ENCODE measurements at places on chromosomes 7 and 10.

DNA sequence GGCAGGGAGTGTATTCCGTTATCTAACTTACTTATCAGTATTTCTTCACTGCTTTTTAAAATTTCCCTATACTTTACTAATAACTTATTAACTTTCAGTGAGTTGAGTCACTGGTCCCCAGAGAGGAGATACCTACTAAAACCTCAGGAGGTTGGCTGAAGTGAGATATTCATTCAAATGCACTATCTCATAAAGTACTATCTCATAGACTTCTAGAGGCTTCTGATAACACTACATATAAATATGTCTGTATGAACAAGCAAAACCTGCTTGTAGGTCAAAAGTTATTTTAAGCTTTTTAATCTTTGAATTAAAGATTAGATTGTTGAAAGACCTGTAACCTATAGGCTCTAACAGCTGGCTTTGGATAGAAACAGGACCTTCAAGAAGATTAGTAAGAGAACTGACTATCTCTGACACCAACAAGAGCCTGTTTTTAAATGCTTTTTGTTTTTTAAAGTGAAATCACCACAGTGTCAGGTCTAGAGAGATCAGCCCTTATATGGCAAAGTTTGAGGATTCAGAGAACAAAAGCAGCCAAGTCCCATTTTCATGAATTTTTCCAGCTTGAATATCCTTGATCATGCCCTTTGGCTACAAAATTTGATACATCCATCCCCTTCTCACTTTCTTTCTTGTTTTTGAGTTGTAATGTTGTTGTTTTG is 242.2 kb downstream of the ARL4A start:
- DNase-seq, result no peak

- DNase-seq, result no peak
Observed at GRCh38 chr7:78587443-78588044, 789.0 kb downstream of the PHTF2 start.

- no peak for DNase-seq
Observed at GRCh38 chr7:39228946-39229345, 251.2 kb downstream of the POU6F2 start.

DNA sequence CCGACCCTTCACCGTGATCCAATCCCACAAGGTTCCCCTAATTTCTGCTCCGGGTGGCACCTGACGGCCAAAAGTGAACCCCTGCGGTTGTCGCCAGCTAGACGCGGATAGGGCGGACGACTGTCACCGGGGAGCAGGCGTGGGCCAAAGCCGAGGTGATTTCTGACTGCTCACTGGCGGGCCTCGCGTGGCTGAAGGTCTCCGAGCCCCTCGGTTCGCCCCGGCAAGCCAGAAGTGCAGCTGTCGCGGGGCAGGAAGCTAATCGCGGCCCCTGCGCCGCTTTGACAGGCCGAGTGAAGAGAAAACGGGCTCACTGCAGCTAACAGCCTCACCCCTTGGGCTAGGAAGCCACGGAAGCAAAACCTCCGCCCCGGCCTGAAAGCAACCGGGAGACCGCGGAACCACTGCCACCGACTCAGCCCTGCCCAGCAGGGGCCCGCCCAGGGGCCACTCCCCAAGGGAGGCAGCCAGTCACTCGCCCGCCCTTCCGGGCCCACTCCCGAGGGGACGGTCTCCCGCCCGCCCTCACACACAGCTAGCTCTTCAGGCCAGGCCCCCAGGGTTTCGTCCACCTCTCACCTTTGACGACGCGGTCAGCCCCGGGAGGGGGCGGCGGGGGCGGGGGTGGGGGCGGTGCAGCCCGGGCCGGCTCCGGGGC is 469 bp downstream of the PPP3CB start:
- peak; percentile 74 for DNase-seq

GRCh38 chr7:94431176-94431575 is 36.5 kb downstream of the COL1A2 start:
- no peak for DNase-seq

GRCh38 chr7:142696456-142697179 is 52.7 kb upstream of the PRSS1 start:
- DNase-seq, result no peak

- no peak for DNase-seq
Observed at GRCh38 chr10:61606959-61607907, 55.5 kb upstream of the CABCOCO1 start.

DNA sequence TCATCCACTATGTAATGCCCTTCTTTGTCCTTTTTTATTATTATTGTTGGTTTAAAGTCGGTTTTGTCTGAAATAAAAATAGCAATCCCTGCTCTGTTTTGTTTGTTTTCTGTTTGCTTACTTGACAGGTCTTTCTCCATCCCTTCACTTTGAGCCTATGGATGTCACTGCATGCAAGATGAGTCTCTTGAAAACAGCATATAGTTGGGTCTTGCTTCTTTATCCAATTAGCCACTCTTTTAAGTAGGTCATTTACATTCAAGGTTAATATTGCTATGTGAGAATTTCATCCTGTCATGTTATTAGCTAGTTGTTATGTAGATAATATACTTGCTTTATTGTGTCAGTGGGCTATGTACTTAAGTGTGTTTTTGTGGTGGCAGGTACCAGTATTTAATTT is 25.8 kb downstream of the COA1 start:
- no peak for DNase-seq

- DNase-seq, result no peak
Observed at GRCh38 chr10:5305374-5305773, 59.4 kb upstream of the UCN3 start.

DNA sequence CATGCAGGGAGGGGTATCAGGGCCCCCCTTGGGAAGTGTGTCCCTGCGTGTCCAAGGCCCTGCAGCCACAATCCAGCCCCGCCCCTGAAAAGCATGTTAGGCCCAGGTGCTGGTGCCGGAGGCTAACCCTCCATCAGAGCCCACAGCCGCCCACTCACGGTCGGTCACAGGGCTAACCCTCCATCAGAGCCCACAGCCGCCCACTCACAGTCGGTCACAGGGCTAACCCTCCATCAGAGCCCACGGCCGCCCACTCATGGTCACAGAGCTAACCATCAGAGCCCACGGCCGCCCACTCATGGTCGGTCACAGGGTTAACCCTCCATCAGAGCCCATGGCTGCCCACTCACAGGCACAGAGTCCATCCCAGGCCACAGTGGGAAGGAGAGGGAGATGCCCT is 426.0 kb downstream of the DNAJB6 start:
- DNase-seq, result no peak

DNA sequence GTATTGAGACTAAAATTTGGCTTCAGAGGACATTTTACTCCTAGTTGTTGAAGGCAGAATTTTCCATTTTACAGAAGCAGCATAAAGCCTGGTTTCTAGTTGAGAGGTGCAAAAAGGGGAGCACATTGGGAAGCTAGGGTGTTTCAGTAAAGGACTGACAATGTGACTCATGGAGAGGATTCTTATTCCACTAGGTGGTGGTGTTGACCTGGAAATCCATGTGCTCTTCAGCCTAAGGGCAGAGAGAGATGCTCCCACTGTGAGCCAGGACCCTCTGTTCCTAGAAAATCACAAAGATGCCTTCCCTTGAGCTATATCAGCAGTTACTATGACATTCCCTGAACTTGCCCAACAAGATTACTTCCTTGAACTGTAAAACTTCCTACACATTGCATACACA is 687.8 kb downstream of the IPMK start:
- DNase-seq, result no peak

DNA sequence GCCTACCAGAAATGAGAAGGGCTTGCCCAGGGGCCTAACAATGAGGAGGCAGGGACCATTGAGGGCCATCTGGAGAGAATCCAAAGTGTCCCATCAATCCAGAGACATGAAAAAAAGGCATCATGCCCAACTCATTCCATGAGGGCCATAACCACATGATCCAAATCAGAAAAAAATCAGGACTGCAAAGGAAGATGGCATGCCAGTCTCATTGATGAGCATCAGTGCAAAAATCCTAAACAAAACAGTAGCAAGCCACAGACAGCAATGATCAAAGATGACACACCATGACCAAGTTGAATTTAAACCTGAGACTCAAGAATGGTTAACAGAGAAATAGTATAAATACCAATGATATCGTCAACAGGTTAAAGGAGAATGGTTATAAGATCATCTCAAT is 7.0 kb upstream of the CYP3A4 start:
- DNase-seq, result no peak

DNA sequence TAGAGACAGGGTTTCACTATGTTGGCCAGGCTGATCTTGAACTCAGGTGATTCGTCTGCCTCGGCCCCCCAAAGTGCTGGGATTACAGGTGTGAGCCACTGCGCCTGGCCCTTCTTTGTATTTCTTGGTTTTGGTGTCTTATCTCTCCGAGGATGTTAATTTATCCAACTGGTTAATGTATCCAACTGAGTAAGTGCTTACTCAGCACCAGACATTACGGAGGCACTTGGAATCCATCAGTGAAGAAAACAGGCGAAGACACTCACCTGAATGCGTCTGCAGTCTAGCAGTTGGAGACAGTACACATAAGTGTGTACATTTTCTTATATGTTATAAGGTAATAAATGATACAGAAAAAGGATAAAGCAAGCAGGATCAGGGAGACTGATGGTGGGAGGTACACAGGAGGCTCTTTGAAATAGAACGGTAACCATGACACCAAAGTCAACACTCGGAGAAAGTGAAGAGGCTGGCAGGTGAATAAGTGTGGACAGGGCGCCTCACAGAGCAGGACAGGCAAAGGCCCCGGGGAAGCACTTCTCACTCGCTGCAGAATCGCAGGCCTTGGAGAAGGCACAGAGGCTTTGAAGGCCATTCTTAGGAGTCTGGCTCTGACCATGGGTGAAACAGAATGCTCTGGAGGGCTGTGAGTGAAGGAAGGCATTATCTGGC is 73.1 kb downstream of the LANCL2 start:
- no peak for DNase-seq

DNA sequence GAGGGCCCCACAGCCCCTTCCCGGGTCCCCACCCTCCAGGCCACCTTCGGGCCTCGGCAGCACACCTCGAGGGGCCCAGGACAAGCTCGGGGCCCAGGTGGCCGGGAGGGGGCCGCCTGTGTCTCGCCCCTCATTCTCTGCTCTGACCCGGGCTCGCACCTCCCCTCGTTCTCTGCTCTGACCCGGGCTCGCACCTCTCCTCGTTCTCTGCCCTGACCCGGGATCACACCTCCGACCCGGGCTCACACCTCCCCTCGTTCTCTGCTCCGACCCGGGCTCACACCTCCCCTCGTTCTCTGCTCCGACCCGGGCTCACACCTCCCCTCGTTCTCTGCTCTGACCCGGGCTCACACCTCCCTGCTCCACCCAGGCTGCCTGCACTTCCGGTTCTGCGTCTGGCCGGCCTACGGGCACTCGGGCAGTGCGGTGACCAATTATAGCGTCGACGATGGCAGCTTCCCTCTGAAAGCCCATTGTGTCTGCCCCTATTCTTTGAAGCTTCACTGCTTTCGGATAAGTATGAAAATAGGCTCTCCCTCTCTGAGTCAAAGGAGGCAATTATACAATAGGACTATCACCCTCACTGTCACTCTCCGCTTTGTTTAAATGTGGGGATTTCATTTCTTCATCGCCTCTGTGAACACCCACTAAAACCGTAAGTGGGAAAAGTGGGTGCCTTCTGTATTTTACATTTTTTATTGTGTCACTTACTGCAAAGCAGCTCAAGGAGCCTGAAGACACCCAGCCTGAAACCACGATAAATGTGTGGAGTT is 457.4 kb downstream of the DNAJB6 start:
- DNase-seq, result no peak

- no peak for DNase-seq
Observed at GRCh38 chr7:134619627-134620331, 26.9 kb upstream of the BPGM start.

Data from activated CD8-positive, alpha-beta memory T cell treated with anti-CD3 and anti-CD28 coated beads for 48 hours (primary cell).